ENCODE measurements at places on chromosomes 7 and 10.

DNA sequence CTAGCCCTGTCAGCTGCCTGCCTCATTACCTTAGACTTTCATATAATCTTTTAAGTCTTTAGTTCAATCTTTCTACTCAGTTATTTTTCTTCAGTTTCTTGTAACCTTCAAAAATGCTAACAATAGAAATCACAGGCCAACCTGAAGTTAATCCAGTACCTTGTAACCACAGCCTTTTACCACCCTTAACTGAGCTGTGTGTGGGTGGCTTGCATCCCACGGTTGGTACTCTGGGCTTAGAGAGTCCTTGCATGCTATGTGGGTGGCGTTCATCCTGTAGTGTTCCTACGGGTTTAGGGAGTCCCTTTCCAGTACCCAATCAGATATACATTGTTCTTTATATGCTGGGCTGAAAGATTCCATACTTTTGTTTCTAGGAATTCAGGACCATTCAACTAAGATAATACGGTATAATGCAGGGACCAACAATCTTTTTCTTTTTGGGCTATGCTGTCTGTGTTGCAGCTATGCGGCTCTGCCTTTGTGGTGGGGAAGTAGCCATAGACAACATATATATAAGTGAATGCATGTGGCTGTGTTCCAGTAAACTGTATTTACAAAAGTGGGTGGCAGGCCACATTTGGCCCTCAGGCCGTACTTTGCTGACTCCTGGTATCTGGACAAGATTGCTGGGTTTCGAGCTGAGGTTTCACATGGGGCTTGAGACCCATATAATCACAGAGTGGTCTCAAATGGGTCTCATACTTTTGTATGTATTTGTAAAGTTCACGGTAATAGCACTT is 280.8 kb upstream of the LRGUK start:
- peak; percentile 68 for DNase-seq

GRCh38 chr10:123868038-123869019 is 23.3 kb downstream of the CPXM2 start:
- DNase-seq, result no peak

DNA sequence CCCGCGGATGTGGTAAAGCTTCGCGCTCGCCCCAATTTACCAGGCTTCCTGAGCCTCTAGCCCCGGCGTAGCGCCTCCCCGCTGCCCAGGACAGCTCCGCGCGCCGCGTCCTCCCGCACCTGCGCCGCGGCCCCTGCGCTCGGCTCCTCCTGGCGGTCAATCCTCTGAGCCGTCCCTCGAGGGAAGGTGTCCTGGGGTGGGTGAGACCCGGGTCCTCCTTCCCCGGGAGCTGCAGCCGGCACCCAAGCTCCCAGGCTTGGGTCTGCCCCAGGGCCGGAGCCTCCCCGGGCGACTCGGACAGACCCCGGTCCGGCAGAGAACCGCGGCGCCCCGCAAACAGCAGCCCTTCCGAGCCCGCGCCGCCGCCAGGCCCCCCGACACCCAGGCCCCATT is 512 bp downstream of the OSBPL3 start:
- DNase-seq, result no peak

DNA sequence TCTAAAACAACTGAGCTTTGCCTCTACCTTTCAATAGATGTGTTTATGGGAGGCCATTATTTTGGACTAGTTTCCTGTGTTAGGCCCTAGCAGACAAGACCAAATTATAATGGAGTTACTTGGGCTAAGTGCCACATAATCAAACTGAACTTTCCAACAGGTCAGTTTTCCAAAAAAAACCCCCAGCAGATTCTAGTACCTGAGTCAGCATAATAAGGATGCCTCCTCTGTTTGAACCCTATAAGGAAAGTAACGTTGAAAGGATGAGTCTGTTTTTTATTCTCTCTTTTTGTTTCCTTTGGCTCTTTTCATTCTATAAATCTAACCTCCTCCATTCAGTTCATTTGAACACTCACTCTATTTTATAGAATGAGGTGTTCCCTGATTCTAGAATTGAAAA is 148.1 kb upstream of the FAM3C start:
- no peak for DNase-seq

GRCh38 chr10:125448596-125448995 is 234.4 kb downstream of the TEX36 start:
- DNase-seq, result no peak

DNA sequence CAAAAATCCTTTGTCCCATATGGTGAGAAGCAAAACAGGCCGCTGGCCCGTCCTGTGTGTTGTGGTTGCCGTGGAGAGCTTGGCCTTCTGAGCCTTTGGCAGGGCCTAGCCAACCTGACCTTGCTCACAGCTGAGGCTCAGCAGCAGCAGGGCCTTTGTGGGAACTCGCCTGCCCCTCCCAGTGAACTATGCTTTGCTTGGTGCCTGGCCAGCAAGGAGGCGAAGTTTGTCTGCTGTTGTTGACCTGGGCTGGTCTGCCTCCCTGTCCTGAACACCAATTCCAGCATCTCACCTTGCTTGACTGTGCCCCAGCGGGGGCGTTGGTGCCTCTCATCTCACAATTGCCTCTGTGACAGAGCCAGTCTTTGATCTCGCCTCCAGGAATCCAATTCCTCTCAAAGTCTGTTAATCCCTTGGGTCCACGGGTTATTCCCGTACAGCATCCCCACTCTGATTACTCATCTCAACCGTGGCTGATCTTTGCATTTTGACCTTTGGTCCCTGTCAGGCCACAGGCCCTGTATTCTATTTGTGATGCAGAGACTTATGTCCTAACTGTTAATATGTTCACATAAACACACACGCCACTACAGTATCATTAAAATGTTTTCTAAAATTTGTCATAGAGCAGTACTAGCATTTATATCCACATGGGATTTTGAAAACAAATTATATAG is 22.6 kb downstream of the EPDR1 start:
- DNase-seq, result no peak

DNA sequence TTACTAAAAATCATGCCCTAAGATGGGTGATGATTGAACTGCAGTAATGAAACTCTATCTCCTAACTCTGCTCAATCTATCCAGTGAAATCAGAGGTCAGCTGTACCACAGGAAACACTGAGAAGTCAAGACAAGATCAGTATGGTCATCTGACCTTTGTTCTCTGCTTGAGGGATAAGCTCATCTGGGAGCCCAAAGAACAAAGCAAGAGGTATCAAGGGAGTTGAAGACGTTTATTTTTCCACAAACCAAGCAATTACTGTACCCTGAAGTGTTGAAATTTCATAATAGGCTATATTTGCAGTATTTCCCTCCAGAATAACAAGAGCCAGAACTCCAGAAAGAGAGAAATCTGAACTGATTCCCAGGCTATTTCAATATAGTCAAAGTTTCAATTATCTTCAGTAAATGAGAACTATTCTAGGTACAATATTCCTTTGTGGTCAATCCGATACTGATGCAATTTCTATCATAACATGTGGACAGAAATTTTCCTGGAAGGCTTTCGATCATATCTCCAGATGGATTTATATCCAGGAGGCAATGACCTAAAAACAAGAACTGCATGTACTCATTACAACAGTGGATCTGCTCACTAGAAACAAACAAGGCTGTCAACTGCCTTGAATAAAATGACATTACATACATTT is 345.3 kb downstream of the TNS3 start:
- DNase-seq, result no peak

- no peak for DNase-seq
Measured at GRCh38 chr10:14836208-14836607, 1.6 kb downstream of the CDNF start.

DNA sequence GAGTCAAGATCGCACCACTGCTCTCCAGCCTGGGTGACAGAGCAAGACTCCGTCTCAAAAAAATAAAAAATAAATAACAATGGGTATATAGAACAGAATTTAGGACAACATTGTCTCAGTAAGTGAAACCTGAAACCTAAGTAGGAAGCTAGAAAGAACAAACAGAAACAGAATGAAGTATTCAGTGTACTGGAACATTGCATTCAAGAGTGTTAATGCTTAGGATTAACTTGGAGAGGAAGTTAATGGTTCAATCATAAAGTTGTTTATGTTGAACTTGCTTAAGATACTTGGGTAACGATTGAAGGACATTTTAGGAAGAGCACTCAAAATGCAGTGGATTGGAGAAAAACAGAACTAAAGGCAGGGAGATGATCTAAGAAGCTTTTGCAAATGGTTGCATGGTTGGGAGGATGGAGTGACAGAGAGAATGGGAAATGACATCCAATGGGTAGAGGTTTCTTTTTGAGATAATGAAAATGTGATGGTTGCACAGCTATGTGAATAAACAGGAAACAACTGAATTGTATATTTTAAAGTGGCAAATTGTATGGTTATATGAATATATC is 233.7 kb downstream of the ADK start:
- DNase-seq, result no peak

DNA sequence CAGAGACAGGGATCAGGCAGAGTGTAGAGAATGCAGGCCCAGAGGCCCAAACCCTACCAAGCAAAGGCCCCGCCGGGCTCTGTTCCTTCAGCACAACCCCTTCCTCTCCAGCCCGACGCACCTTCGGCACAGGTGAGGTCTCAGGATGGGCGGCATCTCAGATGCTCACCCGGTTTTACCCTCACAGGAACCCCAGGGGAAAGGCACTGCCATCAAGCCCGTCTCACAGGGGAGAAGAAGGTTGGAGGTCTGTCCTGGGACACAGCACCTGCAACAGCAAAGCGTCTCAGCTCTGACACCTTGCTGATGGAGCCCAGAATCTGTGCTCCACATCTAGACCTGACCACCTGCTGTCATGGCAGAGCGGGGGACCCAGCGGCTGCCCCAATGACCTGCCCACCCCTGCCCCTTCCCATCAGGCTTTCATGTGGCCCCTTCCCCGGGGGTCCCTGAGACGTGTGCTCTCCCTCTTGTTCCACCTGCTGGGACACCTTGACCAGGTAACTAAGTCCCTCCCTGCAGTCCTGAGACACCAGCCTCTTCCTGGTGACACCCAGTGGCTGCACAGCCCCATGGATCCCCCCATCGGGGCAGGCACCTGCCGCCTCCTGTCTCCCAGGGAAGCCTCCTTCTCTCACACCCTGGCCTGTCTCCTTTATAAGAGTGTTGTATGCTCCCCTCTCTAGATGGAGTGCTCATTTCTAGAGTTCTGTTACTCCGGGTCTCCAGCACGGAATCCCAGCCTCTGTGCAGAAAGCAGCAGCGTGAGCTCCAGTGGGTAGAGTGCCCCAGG is 315.6 kb downstream of the DNAJB6 start:
- no peak for DNase-seq

GRCh38 chr7:150453181-150453580 is 2.8 kb downstream of the GIMAP8 start:
- DNase-seq, result no peak

DNA sequence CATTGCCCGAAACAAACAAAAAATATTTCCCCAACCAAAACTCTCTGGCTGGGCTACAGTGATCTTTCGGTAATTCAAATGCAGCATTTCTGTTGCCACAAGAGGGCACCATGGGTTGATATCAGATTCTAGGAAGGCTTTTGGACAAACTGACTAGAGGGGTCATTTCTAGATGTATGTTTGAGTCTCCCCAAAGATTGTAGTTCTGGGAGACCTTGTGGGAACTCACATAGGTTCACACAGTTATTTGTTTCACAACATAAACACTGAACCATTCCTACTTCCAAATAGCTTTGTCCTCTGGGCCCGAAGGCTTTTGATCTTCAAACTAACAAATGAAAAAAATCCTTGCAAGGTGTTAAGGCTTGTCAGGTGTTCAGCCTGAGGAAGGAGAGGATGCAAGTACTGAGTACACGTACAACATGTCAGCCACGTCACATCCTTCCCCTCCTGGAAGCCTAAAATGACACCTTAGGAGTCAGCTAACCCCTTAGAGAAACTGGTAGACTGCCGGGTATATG is 37.0 kb upstream of the IL15RA start:
- DNase-seq, result no peak

- DNase-seq, result no peak
Measured at GRCh38 chr7:41436139-41436538, 266.8 kb downstream of the INHBA start.

DNA sequence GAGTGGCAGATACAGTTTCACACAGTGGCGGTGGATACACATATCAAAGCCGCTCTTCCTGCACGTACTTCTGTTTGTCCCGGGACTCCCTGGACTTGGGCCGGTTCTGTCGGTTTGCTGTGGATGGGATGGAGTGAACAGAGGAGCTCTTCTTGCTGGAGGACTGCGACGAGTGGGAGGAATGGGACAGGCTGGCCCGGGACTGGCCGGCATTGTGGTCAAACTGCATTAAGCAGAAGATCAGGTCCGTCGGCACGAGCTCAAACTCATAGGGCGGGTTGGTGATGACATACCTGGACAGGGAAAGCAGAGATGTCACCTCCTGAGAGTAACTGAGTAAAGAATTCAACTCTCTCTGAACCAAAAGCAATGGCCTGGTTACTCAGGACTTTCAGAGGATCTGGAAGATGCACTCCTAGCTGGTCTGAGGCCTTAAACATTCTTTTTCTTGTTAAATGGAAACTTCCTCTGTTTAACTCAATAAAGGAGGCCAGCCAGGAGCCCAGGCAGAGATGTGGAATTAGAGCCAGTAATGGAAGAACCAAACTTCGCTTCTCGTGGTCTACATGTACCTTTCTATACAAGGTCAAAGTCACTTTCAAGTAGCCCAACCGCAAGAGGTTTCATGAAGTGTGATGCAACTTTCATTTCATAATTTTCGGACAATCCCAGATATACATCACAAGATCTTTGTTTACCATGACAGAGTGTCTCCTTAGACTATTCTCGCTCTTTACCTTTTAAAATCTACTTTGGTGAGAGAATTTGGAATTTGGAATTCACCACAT is 750.2 kb downstream of the KCNMA1 start:
- DNase-seq, result no peak

GRCh38 chr7:42237811-42238541 is 967 bp upstream of the GLI3 start:
- no peak for DNase-seq

- DNase-seq, result peak; percentile 17
Measured at GRCh38 chr7:139023076-139023475, 12.8 kb downstream of the ZC3HAV1L start.

DNA sequence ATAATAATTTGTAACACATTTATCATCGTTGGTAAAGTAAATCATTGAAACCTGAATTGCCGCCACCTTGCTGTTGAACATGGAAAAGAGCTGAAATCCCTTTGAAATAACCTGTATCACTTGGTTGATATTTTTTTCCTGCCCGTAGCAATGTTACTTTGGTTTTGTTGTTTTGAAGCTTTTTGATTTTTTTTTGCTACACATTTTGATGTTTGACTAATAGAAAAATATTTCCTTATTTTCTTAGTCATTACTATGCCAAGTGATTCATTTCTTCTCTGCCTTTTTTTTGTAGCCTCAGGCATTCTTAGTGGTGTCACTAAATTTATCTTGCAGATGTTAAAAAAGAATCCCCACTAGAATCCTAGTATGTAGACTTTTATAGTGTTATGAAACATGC is 235.1 kb upstream of the MEOX2 start:
- DNase-seq, result no peak

- no peak for DNase-seq
Measured at GRCh38 chr10:132396494-132397035, 435 bp upstream of the PWWP2B start.

DNA sequence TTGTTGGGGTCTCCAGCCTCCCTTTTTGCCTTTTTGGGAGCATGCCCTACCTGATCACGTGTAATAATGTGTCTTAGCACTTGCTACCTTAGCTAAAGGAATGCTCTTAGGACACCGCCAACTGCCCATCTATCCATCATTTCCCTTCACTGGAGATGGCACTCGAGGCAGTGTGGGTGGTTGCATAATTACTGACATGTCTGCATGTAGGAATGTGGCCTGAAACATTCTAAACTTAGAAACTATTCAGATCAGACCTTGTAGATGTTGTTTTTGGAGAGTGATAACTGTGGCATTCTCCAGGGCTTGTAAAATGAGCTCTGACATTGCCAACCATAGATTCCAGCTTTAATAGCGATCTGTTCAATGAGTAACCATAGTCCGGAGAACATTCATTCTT is 365.8 kb downstream of the BBS9 start:
- DNase-seq, result peak; percentile 2

Data from retinal pigment epithelial cell (primary cell).